ENCODE measurements at places on chromosomes 3 and 15. TPM values are rescaled to one million over a fixed set of nuclear protein-coding genes. Genes with fewer than 3 reads are reported as not detected.

PYDC2 gene
- not detected for total RNA-seq

MESP2 gene
- total RNA-seq, result not detected

NEK10 gene
- 0.07 TPM for total RNA-seq

P3H2 gene
- not detected for total RNA-seq

ROBO1 gene
- total RNA-seq, result 0.12 TPM

MESP1 gene
- 4.4 TPM for total RNA-seq

ADGRG7 gene
- total RNA-seq, result not detected

SLC26A6 gene
- 24.3 TPM for total RNA-seq

DGKG gene
- 0.98 TPM for total RNA-seq

DNA sequence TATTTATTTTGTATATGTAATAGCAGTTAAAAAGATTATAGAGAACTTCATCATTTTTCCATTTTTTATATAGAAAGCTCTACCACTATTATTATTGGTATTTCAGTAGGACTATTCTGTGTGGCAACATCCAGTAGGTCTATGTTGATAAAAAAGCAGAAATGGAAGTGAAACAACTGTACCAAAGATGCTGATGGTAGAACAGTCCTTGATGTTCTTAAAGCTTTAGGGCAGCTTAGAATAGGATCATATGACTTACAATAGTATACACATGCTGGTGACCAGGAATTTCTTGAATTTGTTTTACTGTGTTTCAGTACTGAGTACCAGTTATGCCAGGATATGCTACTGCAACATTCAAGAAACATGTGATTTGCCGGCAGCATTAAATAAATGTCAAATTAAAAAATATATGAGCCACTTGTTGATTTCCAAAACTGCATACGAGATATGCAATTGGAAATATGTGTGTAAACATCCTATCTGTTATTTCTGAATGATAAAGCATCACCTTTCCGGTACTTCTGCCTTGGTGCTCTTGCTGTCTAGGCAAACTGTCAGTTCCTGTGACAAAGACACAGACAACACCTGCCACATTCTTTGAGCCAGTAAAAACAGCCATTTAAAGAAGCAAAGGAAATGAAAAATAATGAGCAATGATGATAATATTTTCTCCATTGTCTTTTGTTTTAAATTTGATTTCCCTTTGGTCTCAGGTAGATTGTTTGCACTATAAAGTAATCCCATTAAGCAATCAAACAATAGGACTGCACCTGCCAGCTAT, 649.2 kb downstream of the ZPLD1 start:
- DNase-seq, result no peak
- no peak overlapping the region for H3K27ac ChIP-seq
- H3K4me1 ChIP-seq, result no peaks in the 10 kb centered on the region
- H3K36me3 ChIP-seq, result no peaks in the 10 kb centered on the region

GRCh38 chr15:56892659-56893363, 25.6 kb upstream of the TCF12 start:
- no peak overlapping the region for H3K4me3 ChIP-seq
- no peaks in the 10 kb centered on the region for H3K27me3 ChIP-seq
- peaks cover 2% of the 10 kb centered on the region for H3K36me3 ChIP-seq
- H3K4me1 ChIP-seq, result peaks cover 8% of the 10 kb centered on the region

- H3K27me3 ChIP-seq, result no peaks in the 10 kb centered on the region
- H3K4me3 ChIP-seq, result no peak overlapping the region
- no peak overlapping the region for H3K27ac ChIP-seq
- peaks cover 45% of the 10 kb centered on the region for H3K4me1 ChIP-seq
Measured at GRCh38 chr15:65824941-65825544, 33.0 kb upstream of the DENND4A start.

DNA sequence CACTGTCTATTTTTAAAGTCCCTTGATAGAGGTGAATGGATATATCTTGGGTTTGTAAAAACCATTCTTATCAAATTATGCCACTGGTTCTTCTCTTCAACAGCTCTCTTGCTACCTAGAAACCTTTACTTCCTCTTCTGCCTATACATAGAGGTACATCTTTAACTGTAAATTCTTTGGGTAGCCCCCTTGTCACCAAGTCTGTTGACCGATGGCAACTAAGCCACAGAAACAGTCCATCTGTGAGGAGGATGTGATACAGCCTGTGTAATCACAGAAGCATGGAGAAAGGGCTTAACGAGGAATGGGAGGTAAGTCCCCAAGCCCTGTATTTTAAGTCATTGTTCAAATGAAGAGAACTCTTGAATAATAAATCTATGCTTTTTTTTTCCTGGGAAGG, 246.5 kb upstream of the MDFIC2 start:
- H3K27ac ChIP-seq, result no peak overlapping the region
- DNase-seq, result no peak
- H3K4me3 ChIP-seq, result no peak overlapping the region
- H3K4me1 ChIP-seq, result no peaks in the 10 kb centered on the region

- H3K4me1 ChIP-seq, result peaks cover 62% of the 10 kb centered on the region
- H3K27ac ChIP-seq, result no peak overlapping the region
- H3K27me3 ChIP-seq, result no peaks in the 10 kb centered on the region
- no peaks in the 10 kb centered on the region for H3K36me3 ChIP-seq
- H3K4me3 ChIP-seq, result no peak overlapping the region
Measured at GRCh38 chr15:98700519-98700918, 52.2 kb downstream of the IGF1R start.

GRCh38 chr15:81006124-81006523, 5.4 kb downstream of the TLNRD1 start:
- no peak overlapping the region for H3K27ac ChIP-seq
- peaks cover 12% of the 10 kb centered on the region for H3K36me3 ChIP-seq
- no peak overlapping the region for H3K4me3 ChIP-seq
- no peaks in the 10 kb centered on the region for H3K27me3 ChIP-seq
- peaks cover 59% of the 10 kb centered on the region for H3K4me1 ChIP-seq
- DNase-seq, result no peak

- DNase-seq, result no peak
- no peak overlapping the region for H3K4me3 ChIP-seq
- no peaks in the 10 kb centered on the region for H3K36me3 ChIP-seq
Measured at GRCh38 chr3:115350606-115351005, 203.5 kb upstream of the ZBTB20 start.

DNA sequence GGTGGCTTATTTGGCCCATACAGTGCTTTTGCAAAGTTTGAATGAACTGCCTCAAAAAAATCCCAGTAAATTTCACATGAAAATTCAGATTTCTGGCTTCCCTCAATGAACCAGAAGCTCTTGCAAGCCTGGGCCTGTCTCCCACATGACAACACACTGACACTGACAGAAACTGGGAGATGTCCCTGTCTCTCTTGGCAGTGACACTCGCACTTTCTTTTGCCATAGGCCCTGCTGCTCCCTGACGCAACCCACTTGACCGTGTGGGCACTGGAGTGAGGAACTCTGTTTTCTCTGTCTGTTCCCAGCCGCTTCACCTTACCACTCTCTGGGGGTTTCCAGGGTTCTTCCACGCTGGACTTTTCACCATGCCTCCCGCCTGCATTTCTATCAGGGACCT, 524.5 kb downstream of the SHQ1 start:
- H3K27ac ChIP-seq, result no peak overlapping the region
- H3K4me1 ChIP-seq, result no peaks in the 10 kb centered on the region
- no peaks in the 10 kb centered on the region for H3K36me3 ChIP-seq
- no peaks in the 10 kb centered on the region for H3K27me3 ChIP-seq
- H3K4me3 ChIP-seq, result no peak overlapping the region
- DNase-seq, result no peak

GRCh38 chr3:14423963-14424362, 21.6 kb downstream of the SLC6A6 start:
- no peaks in the 10 kb centered on the region for H3K27me3 ChIP-seq
- H3K27ac ChIP-seq, result peak overlapping the region; percentile 86
- H3K4me3 ChIP-seq, result peak overlapping the region; percentile 9
- H3K4me1 ChIP-seq, result peaks cover 66% of the 10 kb centered on the region
- peaks cover 11% of the 10 kb centered on the region for H3K36me3 ChIP-seq
- DNase-seq, result peak; percentile 35

DNA sequence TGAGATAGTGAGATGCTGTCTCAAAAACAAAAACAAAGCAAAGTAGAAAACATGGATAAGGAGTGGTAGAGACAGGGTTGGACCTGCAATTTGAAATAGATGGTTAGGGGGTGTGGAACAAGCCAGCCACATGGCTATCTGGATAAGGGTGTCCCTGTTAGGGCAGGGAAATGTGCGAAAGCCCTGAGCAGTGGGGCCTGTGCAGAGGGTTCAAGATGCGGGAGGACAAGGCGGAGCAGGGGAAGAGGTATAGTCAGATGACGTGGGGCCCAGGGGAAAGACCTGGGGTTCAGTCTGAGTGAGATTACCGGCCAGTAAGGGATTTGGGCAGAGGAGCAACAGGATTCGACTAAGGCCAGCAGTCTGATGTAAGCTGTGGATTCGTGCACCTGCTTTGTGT, 18.4 kb upstream of the NR2E3 start:
- DNase-seq, result no peak
- H3K4me3 ChIP-seq, result no peak overlapping the region
- no peaks in the 10 kb centered on the region for H3K36me3 ChIP-seq
- H3K27me3 ChIP-seq, result no peaks in the 10 kb centered on the region
- H3K27ac ChIP-seq, result no peak overlapping the region

GRCh38 chr3:98691897-98692296, 71.2 kb upstream of the ST3GAL6 start:
- H3K4me1 ChIP-seq, result no peaks in the 10 kb centered on the region
- no peak overlapping the region for H3K4me3 ChIP-seq
- H3K36me3 ChIP-seq, result no peaks in the 10 kb centered on the region
- no peak for DNase-seq
- no peaks in the 10 kb centered on the region for H3K27me3 ChIP-seq
- no peak overlapping the region for H3K27ac ChIP-seq

DNA sequence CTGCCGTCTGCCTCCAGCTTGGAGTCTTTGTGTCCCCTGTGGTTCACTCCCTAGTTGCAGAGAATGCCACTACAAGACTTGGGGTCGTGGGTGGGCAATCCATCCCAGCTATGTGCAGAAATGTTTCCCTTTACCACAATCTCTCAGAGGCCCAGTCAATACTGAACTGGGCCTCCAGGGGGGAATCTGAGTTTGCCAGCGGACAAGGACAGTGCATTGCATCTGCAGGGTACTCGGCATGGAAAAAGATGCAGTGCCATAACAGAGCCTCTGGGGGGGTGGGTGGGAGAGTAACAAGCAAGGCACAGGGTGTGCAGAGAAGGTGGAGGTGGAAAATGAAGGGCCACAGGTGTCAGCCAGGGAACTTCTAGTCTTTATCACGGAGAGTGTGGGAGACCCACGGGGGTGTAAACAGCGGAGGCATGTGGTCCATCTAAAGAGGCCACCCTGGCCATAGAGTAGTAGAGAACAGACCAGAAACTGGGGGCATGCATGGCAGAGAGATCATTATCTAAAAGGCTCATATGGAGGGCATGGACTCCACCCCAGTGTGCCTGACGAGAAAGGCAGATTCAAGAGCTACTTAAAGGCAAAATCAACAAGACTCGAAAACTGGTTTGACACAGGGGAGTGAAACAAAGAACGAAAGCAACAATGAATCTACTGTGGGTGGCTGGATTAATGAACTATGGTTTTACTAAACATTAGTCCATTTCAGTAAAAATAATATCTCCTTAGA, 182.4 kb downstream of the ANXA2 start:
- peaks cover 6% of the 10 kb centered on the region for H3K27me3 ChIP-seq
- no peak overlapping the region for H3K27ac ChIP-seq
- no peaks in the 10 kb centered on the region for H3K36me3 ChIP-seq
- no peaks in the 10 kb centered on the region for H3K4me1 ChIP-seq

- H3K4me1 ChIP-seq, result no peaks in the 10 kb centered on the region
- H3K4me3 ChIP-seq, result no peak overlapping the region
- no peaks in the 10 kb centered on the region for H3K36me3 ChIP-seq
- no peak for DNase-seq
- no peak overlapping the region for H3K27ac ChIP-seq
- no peaks in the 10 kb centered on the region for H3K27me3 ChIP-seq
Measured at GRCh38 chr3:191761906-191762305, 300.9 kb downstream of the PYDC2 start.

DNA sequence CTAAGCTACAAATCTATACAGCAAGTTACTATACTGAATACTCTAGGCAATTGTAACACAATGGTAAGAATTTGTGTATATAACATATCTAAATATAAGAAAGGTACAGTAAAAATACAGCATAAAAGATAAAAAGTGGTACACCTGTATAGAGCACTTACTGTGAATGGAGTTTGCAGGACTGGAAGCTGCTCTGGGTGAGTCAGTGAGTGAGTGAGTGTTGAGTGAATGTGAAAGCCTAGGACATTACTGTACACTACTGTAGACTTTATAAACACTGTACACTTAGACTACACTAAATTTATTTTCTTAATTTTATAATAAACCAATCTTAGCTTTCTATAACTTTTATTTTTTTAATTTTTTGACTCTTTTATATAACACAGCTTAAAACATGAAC, 123.1 kb downstream of the ZMAT3 start:
- H3K27ac ChIP-seq, result no peak overlapping the region
- H3K4me3 ChIP-seq, result no peak overlapping the region
- peak; percentile 11 for DNase-seq
- H3K27me3 ChIP-seq, result no peaks in the 10 kb centered on the region
- H3K4me1 ChIP-seq, result peaks cover 4% of the 10 kb centered on the region

- H3K4me3 ChIP-seq, result no peak overlapping the region
- H3K27ac ChIP-seq, result no peak overlapping the region
- DNase-seq, result no peak
- no peaks in the 10 kb centered on the region for H3K27me3 ChIP-seq
Measured at GRCh38 chr15:75821786-75822345, 21.4 kb upstream of the UBE2Q2 start.

- H3K36me3 ChIP-seq, result no peaks in the 10 kb centered on the region
- H3K27me3 ChIP-seq, result peaks cover 15% of the 10 kb centered on the region
- peak; percentile 27 for DNase-seq
- peaks cover 17% of the 10 kb centered on the region for H3K4me1 ChIP-seq
- H3K27ac ChIP-seq, result no peak overlapping the region
- H3K4me3 ChIP-seq, result peak overlapping the region; percentile 67
Measured at GRCh38 chr3:87088993-87089841, 98.3 kb upstream of the VGLL3 start.

GRCh38 chr3:4755566-4755965, 223.7 kb upstream of the BHLHE40 start:
- peaks cover 25% of the 10 kb centered on the region for H3K36me3 ChIP-seq
- peaks cover 16% of the 10 kb centered on the region for H3K4me1 ChIP-seq
- no peak overlapping the region for H3K4me3 ChIP-seq

DNA sequence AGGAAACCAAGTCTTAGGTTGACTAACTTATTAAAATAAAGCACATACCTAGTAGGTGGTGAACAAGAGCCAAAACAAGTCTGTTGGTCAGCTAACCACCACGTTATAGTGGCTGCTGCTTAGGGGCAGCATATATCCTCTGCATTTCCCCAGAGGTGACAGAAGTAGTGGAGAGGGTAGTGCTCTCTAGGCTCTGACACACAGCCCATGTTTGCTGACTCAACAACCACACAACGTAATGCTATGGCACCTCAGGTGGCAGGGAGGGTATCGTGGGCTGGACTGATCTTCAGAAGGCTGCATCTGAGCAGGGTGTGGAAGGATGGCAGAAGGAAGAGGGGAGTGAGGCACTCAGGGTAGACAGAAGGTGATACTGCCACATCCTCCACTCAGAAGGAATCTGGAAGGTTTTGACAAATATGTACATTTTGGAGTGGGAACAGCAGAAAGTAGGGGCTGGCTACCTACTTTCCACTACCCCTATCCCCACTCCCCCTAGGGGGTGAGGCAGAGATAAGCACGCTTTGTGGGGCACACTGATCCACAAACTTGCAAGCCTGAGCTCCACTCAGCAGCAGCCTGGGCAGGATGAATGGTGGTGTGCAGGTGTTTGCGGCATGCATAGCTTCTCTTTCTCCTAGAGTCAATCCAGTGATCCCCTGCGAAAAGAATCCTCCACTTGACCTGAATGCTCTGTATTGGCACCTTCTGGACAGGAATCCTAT, 178.1 kb downstream of the RORA start:
- H3K36me3 ChIP-seq, result no peaks in the 10 kb centered on the region
- no peaks in the 10 kb centered on the region for H3K4me1 ChIP-seq

Data from activated naive CD4-positive, alpha-beta T cell treated with anti-CD3 and anti-CD28 coated beads for 36 hours (primary cell).